ENCODE measurements at places on chromosomes 5 and 9. TPM values are rescaled to one million over a fixed set of nuclear protein-coding genes. Genes with fewer than 3 reads are reported as not detected.

PIP5K1B gene
- not detected for total RNA-seq

FIBCD1 gene
- total RNA-seq: 0.46 TPM

IL9 gene
- not detected for total RNA-seq

SLC22A5 gene
- 2.9 TPM for total RNA-seq

GLDC gene
- 6.4 TPM for total RNA-seq

All from epithelial cell of umbilical artery (primary cell).